Stimulated activated CD8-positive, alpha-beta memory T cell treated with anti-CD3 and anti-CD28 coated beads, Interleukin-7, amount 100 ng/mL, for 1 hour (primary cell): ENCODE measurements at places on chromosomes 4 and X.

DNA sequence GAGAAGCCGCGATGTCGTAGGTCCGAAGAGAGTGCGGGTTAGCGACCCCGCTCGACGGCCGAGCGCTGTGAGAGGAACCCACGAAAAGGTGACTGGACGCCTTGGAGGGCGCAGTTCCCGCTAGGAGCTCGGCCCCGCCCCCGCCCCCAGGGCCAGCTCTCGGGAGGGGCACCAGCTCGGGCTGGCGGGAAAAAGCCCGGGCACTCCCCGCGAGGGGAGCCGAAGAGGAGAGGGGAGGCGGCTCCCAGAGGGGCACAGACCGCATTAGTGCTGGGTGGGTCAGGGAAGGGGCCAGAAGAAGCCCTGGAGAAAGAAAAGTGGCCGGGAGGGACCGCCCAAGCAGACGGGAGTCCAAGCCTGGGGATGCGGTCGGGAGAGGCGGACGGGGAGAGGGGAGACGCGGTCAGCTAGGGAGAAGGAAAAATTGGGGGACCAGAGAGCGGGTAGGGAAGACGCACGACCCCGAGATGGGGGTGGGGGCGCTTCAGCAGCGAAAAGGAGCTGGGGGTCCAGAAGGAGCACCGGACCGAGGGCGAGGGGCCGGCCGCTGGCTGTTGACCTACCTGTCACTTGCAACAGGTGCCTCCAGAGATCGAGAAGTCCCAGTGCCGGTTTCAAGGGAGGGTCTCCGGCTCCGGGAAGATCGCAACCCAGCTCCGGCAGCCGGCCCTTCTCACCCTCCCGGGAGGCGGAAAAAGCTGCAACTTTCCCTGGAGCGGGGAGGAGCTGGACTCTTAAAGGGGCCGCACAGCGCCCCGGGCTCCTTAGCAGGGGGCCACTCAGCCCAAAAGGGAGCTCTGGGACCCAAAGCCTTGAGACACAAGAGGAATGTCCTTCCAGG is at the start of gene SYTL4:
Gene SYTL4 (minus strand): TSS at position 681 of the 841 bp plus-strand sequence. CDS start 30,084 bp downstream, outside the sequence.
- DNase-seq, result no peak

DNA sequence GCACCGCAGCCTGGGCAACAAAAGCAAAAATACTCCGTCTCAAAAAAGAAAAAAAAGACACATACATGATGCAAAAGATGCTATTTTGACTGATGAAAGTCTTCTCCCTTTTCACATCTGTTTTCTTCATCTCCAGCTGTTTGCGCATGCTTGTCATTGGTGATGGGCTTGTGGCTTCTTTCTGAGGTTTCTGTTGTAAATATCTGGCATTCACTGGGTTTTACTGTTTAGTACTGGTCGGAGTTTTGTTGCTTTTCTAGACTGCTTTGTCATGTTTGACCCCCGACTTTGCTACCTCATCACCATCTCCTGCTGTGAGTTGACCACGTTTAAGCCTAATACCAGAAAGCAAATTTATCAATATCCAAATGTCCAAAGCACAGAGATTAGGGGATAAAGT is 34.4 kb downstream of the PTCHD1 start:
- DNase-seq, result no peak

DNA sequence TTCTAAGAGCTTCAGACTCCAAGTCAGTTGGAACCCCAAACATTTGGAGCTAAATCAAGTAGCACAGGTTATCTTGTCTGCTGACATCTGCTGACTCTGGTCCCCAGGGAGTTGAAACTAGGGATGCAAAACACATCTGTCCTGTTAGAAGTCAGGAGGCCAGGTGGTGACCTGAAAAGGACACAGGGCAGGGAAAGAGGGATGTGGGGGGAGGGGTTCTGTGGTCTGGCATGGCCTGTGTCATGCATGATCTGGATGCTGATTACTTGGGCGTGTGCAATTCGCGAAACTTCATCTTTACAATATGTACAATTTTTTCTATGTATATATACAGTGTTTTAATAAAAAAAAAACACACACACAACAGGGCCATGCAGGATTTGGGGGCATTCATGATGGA is 55.3 kb downstream of the FHDC1 start:
- DNase-seq, result no peak

GRCh38 chrX:13428053-13428786 is 108.4 kb upstream of the ATXN3L start:
- no peak for DNase-seq

- no peak for DNase-seq
Observed at GRCh38 chrX:131831185-131831520, 191.9 kb upstream of the STK26 start.

- no peak for DNase-seq
Observed at GRCh38 chrX:8364369-8365141, 100.1 kb upstream of the VCX3B start.

DNA sequence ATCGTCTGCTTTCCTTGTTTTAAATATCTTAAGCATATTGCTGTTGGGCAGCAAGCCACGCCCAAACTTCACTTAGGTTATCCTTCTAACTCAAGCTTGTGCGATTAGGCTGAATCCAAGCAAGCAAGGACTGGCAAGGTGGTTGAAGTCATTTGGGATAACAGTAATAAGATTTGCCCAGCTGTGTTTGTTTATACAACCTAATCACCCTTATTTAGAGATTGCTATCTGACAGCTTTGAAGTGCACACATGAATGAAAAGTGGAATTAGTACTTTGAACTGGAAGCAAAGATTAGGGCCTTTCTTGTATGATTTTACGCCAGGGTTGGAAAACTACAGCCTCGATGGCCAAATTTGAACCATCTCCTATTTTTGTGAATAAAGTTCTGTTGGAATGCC is 182.1 kb downstream of the ASB9 start:
- DNase-seq, result no peak
